ENCODE measurements at places on chromosomes 4 and X.

DNA sequence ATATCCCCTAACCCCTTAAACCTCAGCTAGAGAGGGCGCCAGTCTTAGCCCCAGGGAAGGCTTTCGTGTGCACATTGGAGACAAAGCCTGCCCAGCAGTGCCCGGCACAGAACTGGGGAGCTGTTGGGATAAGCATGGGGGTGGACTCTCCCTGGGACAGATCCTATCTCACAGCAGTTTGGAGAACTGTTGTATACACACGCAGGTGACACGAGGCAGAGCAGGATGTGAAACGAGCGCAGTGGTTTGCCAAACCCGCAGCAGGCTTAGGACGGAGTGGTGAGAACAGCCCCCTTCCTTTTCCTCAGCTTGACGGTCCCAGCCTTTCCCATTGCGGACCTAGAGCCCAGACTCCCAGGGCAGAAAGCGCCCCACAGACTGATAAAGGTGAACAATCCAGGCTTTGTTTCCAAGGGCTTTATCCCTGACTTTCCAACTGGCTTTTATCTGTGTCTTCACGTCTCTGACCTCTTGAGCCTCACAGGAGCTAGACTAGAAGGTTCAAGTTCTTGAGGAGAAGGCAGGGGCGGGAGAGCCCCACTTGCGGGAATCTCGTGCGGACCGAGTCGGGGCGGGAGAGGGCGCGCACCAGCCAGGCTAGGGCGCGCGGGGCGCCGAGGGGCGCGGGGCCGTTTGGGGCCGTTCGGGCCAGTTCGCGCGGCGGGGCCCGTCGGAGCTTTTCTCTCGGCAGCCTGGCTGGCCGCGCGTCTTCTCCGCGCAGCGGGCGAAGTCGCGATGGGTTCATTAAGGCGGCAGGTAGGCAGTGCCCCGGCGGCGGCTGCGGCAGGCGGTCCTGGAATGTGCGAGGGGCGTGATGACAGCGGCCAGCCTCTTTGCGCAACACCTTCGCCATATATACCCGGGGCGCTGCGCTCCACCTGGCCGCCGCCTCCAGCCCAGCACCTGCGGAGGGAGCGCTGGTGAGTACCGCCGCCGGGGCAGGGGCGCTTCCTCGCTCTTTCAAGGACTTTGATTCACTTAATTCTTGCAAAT is at the start of gene SLC34A2:
TSS of gene SLC34A2 (plus strand) at position 881 of the 993 bp plus-strand sequence. CDS start 6,650 bp downstream, outside the sequence.
- DNase-seq = no peak

DNA sequence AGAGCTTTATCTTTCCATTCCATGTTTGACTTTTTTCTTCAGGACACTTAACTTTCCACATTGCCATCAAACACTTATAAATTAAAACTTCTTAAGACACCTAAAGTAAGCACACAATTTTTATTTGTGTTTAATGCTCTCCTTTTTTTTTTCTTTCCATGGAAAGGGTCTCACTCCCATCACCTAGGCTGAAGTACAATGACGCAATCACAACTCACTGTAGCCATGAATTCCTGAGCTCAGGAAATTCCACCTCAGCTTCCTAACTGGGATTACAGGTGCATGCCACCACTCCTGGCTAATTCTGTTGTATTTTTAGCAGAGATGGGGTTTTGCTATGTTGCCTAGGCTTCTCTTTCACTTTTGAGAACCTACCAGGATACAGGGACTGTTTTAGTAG is 7.3 kb downstream of the SMR3A start:
- no peak for DNase-seq

- DNase-seq = no peak
These were observed 238.4 kb upstream of the ANXA3 start for GRCh38 chr4:78312989-78313753.

- DNase-seq = no peak
These were observed 35.4 kb downstream of the JADE1 start for GRCh38 chr4:128844931-128845330.

DNA sequence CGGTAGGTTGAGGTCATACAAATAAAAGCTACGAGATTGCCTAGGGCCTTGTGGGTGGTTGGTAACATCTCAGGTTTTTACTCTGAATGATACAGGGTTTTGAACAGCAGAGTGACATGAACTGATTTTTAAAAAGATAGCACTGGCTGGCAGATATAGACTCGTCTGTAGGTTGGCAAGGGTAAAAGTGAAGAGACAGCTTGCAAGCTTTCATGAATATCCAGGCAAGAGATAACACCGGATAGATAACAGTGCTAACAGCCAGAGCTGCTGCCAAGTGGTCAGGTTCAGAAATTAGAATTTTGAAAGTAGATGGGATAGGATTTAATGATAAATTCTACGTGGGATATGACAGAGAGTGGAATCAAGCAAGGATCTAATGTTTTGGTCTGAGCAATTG is 299.7 kb upstream of the AADAT start:
- DNase-seq = no peak

GRCh38 chrX:10512741-10513140 is 107.6 kb downstream of the MID1 start:
- no peak for DNase-seq

GRCh38 chrX:71532753-71533425 is at the start of gene OGT:
OGT (plus strand) TSS chrX:71533104; CDS start chrX:71533300, 196 bp downstream.
- peak; percentile 83 for DNase-seq

- no peak for DNase-seq
These were observed 126.7 kb downstream of the DHRSX start for GRCh38 chrX:2374086-2374485.

GRCh38 chr4:76784237-76784636 is 113.7 kb downstream of the SOWAHB start:
- no peak for DNase-seq

DNA sequence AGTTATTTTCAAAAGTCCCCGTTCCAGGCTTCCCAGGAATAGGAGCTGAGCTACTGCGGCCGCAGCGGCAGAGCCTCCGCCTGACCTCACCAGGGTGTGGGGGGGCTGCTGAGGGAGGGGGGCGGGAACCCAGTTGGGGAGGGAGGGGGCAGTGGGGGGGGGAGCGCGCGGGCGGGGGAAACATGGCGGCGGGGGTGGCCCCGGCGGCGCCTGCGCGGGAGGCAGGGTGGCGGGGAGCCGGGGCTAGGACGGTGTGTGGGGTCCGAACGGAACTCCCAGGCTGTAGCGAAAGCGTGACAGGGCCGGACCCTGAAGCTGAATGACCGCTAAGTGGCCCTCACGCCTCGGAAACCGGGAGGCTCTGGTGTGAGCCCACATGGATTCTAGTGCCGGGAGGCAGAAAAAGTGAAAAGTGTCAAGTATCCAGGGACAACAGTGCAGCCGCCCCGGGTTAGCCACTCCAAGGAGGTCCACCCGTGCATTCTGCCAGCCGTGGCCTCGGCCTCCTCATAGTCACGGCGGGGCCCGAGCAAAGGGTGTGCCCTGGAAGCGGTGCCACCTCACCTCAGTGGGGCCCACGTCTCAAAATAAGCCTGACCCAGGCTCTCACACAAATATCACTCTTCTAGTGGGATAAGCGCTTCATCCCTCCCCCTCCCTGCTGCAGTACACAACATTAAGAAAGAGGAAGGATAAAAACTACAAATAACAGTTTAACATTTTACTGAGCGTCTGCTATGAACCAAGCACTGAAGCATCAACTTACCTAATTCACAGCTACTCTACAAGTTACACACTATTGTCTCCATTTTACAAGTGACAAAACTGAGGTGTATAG is at the start of gene KLHL13:
TSS of gene KLHL13 (minus strand) at position 98 of the 838 bp plus-strand sequence. CDS start 88,337 bp downstream, outside the sequence.
- DNase-seq = no peak

DNA sequence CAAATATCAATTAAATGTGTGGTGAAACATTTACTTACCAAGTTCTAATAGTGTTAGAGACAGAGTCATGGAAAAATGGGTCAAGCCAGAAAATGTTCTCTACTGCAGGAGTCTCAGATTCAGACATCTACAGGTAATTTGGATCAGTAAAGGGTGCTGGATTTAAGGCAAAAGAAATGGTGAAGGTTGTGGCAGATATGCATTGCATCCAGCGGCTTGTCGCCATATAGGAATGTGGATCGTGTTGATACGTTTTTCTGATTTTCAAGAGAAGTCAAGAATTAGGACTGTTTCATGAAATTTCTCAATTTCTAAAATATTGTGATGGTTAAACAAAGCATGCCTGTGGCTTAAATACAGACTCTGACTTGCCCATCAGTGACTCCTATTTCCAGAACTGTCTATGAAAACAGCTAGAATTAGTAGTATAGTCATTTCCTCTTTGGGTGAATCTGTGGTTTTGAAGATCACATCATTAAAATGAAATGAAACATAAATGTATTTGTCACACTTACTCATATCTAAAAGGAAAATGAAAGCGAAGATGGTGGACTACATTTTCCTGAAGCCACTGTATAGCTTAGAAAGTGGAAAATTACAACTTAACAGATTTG is 110.1 kb upstream of the VEGFC start:
- DNase-seq = no peak

DNA sequence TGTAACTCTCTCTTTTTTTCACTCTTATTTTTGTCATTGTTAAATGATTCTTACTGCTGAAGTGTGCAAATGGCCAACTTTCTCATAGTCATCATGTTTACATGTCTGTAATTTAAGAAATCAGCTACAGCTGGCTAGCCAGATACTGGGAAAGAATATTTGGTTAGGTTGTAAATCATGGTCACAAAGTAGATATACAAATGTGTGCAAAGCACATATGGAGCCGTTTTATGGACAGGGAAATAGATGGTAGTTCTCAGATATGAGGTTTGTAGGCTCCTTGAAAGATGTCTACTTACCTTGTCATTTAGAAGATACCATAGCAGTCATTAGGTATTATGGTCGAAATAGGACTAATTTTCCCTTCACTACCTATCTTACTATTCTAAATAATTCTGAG is 430.4 kb downstream of the ADGRL3 start:
- no peak for DNase-seq

DNA sequence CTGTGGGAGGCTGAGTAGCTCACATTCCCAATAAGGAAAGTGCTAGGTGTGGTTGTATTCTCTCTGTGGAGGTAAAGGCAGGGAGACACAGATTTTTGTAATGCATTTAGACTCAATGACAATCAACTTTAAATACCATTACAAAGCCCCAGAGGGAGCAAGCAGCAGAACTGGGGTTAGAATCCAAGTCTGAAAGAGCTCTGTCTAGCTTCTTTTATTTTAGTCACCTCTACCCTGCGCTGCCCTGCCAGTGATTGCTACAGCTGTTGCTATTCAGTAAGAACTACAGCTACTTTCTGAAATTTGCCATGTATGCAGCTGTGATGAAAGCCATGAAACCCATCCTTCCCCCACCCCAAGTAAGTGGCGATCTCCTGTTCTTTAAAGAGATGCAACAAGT is 22.5 kb downstream of the SLC39A8 start:
- no peak for DNase-seq

GRCh38 chrX:49995107-49995731 is 72.8 kb downstream of the CLCN5 start:
- DNase-seq = no peak

DNA sequence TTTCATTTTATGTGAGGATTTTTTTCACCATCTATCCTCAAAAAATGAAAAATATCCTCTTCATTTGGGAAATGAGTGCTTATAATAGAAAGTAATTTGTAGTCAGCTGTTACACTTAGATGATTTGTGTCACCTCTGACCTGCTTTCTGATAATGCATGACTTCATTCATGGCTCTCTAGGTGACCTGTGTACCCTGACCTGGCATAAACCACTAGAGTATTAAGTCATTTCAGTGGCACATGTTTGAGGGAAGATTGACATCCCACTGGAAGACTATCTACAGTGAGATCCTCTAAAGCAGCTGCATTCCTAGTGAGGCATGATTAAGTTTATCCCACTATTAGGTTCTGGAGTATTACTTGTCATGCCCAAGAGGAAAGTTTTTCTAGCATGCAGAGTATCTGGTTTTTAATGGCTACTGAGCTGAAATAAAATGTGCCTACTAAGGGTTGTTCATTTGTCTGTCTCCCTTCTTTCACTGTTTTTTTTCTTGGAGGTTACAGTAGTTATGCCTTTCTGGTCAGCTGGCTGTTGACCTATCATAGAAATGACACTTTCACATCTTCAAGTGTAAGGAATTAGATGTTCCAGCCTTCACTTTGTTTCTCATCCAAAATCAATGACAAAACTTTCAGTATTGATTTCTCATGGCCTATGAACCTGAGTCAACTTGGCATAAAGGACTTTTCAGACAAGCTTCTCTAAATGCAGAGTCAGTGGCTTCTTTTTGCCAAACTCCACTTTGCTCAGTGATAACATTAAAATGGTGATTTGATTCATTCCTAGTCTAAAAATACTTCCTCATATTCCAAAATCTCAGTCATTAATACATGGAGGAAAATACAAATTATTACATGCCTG is 33.1 kb downstream of the TET2 start:
- DNase-seq = no peak

- no peak for DNase-seq
These were observed 1.4 kb upstream of the ADGRL3 start for GRCh38 chr4:61198686-61199085.

DNA sequence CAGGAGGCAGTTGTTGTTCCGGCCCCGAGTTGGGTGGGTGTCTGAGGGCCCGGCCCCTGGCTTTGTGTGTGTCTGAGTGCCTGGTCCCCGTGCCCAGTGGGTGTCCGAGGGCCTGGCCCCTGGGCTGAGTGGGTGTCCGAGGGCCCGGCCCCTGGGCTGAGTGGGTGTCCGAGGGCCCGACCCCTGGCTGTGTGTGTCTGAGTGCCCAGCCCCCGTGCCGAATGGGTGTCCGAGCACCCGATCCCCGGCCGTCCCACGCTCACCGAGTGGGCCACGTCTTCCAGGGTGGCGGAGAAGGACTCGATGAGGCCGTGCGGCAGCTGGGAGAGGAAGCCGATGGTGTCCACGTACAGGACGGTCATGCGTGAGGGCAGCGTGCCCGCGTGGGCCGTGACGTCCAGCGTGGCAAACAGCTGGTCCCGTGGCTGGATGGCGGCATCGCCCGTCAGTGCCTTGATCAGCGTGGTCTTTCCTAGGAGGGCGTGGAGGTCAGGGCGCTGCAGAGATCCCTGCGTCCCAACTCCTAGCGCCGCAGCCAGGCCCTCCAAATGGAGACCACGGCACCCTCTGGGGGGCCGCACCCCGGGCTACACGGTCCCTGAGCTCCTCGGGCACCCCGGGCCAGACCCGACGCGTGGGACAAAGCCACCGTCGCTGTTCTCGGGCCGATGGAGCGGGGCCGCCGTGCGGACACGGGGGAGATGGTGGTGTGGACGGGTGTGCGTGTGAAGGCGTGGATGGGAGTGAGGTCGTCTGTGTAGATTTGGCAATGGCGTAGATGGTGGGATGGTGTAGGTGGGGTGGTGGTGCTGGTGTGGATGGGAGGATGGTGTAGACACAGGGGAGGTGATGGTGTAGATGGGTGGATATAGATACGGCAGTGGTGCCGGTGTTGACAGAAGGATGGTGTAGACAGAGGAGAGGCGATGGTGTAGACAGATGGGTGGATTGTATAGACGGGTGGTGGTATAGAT is 7.2 kb downstream of the GTPBP6 start:
- no peak for DNase-seq

All from stimulated activated CD8-positive, alpha-beta memory T cell treated with anti-CD3 and anti-CD28 coated beads, Interleukin-12 subunit alpha, Interleukin-12 subunit beta, amount 100 ng/mL, for 4 hours (primary cell).